Activated T-cell treated with anti-CD3 and anti-CD28 coated beads for 48 hours (primary cell): ENCODE measurements at places on chromosomes 11 and 22.

GRCh38 chr22:35205961-35206360 is 51.3 kb upstream of the HMGXB4 start:
- no peak for DNase-seq

DNA sequence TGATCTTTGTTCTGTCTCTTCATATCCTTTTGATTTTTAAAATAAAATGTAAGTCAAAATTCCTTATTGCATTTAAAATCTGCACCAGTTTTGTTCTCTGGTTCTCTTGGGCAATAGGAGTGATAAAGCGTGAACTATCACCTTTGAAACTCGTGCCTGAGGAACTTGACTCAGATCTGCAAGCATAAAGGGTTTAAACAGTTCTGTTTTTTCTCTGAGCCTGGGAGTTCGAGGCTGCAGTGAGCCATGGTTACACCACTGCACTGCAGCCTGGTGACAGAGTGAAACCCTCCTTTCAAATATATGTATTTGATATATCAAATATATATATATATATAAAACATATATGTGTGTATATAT is 38.9 kb upstream of the CLMP start:
- no peak for DNase-seq

DNA sequence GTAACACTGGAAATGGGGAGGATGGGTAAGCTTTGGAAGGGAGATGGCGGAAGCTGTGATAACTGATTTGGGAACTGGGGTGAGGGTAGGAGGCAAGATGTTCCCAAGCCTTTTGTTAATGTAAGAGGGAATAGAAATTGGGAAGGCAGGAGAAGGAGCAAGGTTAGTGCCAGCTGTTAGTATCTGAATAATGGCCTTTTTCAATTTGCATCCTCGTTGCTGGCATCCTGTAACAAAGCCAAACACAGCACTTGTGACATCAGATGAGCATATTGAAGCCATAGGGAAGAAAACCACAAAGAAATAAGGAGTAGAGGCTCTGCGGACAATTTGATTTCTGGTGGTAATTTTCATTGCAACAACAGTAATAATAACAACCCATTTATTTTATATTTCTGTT is 70.9 kb upstream of the CLMP start:
- no peak for DNase-seq

DNA sequence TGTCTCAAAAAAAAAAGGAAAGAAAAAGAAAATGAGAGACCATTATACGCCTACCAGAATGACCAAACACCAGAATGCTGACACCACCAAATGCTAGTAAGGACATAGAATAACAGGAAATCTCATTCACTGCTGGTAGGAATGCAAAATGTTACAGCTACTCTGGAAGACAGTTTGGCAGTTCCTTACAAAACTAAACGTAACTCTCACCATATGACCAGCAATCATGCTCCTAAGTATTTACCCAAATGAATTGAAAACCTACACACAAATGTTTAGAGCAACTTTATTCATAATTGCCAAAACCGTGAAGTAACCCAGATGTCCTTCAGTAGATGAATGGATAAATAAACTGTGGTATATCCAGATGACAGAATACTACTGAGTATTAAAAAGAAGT is 7.2 kb downstream of the CHKA start:
- no peak for DNase-seq

DNA sequence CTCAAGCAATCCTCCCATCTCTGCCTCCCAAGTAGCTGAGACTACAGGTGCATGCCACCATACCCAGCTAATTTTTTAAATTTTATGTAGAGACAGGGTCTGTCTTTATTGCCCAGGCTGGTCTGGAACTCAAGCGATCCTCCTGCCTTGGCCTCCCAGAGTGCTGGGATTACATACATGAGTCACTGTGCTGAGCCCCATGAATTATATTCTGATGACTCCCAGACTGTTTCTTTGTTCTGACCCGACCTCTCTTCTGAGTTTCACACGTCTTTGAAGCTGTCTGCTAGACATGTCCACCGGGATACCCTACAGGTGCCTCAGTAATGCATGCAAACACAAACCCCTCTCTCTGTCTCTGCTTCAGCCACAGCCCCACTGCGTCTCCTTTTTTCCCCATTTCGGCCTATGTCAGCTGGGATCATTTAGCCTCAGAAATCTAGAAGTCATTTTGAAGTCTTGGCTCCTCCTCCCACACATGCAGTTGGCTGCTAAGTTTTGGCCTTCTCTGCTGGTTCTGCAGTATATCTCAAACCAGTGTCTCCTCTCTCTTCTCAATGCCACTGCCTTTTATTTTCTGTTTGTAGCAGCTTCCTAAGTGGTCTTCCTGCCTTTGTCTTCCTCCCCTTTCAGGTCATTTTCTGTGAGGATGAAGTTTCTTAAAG is 4.8 kb downstream of the VPS26B start:
- no peak for DNase-seq

GRCh38 chr11:119890466-119890865 is 161.5 kb upstream of the NECTIN1 start:
- no peak for DNase-seq

DNA sequence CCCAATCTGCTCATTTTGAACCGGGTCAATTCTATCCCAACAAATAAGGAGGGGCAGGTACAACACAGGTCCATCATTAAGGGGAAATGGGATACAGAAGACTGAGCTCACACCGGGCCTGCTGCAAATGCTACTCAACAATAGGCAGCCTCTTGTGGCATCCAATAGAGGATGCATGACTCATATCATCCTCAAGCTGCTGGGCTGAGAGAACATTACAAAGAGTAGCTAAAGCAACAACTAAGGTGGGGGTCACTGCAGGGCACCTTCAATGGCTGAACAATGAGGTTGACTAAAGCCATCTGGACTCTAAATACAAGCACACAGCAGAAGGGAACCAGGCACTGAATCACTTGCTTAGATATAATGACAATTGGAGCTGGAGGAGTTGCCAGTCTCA is 130.1 kb upstream of the SYN3 start:
- DNase-seq = no peak

DNA sequence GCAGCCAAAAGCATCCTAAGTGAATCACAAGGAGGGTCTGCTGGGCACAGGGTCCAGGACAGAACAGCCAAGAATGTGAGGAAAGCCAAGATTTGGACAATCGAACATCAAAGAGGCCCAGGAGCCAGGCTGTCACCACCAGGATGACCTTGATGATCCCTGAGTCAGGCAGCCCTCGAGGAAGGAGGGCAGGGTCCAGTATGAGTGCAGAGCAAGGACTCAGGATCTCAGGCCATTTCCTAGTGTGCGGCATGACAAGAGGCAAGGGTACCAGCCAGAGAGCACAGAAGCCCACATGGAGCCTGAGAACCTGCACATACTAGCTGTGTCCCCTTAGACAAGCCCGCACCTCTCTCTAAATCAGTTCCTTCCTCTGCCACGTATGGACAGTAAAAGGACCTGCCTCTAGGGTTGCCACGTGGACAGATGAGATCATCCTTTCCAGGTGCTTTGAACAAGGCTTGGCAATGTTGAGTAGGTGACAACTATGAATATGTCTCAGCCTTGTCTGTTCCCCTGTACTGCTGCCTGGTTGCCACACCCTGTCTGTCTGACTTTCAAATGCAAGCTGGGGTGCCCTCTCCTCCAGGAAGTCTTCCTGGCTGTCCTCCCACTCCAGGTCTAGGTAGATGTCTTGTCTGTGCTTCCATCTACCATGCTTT is 32.2 kb upstream of the ISX start:
- DNase-seq = no peak
